Endothelial cell (in vitro differentiated cells): ENCODE measurements at places on chromosomes 5 and 9.
A peak's percentile ranks its signal among the peaks of the same experiment; 100 is the strongest.

DNA sequence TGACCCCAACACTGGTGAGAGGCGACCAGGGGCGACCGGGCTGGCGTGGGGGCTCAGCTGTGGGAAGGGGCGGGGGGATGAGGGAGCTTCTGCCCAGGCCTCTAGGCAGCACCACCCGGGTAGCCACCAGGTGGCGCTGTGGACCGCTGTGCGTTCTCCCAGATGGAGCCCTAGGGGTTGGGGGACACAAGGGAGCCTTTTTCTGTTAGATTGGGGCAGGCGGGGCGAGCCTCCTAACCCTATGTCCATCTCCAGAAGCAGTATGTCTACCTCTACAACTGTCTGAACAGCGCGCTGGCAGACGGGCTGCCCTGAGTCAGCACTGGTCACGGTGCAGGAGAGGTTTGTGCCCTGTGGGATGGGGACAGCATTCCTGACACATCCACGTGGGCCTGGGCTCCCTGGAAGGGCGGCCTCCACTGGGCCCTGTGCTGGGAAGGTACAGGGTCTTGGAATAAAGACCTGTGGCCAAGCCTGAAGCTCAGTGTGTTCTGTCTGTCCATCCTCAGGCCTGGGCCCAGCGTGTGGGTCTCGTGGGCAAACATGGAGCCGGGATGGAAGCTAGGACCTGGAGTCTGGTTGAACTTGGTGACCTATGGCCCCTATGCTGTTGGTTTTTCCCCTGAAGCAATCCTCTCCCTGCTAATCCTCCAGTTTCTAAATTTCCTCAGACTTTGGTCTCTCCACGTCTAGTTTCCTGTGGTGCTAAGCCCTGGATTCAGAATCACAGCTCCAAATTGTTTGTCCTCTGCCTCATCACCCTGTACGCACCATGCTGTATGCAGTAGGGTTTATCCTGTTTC is 23.1 kb upstream of the SPTLC1 start:
- peak; percentile 93 for DNase-seq

DNA sequence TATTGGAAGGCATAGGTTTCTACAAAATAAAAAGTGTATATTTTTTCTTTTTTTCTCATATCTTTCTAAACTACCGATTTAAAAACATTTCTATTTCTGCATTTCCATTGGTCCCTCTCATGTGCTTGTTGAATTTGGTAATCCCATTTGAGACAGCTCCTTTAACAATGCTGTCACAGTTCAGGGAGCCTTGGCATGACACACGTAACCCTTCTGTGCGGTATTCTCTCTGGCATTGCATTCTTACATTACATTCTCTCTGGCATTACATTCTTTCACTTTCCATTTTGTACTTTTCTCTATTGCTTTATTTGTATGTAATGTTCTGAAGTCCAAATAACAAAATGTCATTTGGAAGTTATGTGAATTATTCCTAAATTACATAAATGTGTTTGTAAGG is 150.7 kb upstream of the RASGRF2 start:
- no peak for DNase-seq

DNA sequence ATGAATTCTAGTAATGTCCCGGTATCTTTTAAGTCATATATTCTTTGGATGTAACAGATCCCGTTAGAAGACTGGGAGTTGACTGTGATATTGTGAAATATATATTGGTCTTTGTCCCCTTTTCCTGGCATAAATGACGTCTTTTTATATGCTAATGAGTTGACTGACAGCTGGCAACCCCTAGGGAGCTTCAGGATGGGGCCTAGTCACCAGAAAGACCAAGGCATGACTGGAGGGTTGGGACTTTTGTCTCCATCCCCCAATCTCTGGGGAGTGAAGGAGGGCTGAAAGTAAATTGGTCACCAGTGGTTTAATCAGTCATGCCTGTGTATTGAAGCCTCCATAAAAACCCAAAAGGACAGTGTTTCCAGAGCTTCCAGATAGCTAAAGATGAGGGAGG is 241.6 kb downstream of the PJA2 start:
- DNase-seq: no peak

- DNase-seq: no peak
Measured at GRCh38 chr5:997001-997474, 11.6 kb upstream of the NKD2 start.

DNA sequence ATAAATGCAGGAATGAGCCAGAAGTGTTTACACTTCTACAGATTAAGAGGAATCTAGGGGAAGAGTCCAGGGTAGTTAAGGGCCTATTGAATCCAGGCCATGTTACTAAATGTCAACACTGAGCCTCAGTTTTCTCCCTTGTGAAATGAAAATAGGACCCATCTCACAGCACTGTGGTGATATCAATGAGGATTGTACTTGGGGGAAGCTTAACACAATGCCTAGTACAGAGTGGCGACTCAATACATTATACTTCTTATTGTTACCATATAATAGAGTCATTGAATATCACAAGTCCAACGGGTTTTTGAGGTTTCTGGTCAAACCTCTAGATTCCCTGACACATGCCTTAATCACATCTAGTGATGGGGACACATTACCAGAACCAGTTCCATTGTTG is 4.6 kb downstream of the TRUB2 start:
- DNase-seq: no peak

DNA sequence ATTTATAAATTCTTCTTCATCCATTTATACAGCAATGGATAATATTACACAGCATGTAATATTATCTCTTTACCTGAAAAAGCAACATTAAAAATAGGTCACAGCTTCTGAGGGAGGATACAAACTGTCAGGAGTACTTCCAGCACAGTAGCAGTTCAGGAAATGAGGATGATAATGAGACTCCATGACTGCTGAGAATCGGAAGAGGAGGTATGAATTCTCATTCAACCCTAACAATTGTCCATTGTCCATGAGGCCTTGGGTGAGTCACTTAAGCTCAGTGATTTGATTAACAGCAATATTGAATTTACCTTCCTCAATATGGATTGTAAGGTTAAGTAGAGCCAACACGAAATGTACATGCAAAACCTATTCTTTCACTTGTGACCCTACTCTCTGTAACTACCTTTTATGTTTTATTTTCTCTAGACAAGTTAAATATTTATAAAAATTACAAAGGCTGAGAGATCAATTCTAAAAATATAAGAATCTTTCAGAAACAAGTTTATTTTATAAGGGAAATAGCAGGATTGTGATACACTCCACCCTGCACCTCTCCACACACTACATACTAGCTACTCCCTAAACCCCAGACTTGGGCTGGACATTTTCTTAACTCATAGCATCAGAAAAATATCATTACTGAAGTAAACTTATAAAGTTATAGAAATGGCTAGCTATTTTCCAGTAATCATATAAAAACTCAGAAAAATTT is 159.1 kb upstream of the ACOT12 start:
- DNase-seq: no peak

DNA sequence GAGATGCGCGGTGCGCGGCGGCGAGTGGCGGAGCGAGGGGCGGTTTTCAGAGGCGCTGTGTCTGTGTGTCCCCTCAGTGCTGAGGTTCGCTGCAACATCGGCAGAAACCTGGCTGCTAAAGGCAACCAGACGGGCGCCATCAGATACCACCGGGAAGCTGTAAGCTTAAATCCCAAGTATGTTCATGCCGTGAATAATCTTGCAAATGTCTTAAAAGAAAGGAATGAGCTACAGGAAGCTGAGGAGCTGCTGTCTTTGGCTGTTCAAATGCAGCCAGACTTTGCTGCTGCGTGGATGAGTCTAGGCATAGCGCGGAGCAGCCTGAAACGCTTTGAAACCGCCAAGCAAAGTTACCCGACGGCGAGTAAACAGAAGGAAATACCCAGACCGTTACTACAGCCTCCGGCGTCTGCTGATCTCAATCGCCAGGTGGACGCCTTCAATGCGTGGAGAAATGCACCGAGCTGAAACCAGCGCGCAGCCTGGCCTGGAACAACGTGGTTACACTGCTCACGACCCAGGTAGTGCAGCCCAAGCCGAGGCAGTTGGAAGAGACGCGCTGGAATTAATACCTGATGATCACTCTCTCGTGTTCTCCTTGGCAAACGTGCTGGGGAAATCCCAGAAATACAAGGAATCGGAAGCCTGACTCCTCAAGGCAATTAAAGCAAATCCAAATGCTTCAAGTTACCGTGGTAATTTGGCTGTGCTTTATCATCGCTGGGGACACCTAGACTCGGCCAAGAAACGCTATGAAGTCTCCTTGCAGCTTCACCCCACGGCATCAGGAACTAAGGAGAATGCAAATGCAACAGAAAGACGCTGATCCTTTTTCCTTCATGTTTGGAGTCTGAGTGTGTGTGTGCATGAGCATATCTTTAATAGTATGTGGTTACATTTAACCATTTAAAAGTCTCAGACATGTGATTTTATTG is 15.9 kb downstream of the OR2V1 start:
- DNase-seq: no peak

DNA sequence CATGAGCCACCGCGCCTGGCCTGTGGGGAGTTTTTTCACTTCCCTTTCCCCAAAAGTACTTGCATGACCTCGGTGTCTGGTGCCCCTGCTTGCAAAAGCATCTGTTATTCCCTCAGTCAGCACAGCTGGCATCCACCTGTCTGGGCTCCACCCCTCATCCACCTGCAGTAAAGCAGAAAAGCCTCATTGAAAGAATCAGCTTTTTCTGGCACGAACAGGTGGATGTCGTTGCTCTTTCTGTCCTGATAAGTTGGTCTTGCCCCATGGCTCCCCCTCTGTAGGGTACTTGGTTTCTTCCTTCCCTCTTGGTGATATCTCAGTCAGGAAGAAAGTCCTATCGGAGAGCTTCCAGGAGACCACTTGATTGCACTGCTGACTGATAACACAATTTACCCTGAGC is 37.4 kb downstream of the WWC1 start:
- peak; percentile 40 for DNase-seq
